Left colon (tissue), 2 donors: ENCODE measurements at places on chromosomes 1 and 21. TPM values are rescaled to one million over a fixed set of nuclear protein-coding genes. Genes with fewer than 3 reads are reported as not detected.

Gene NPHP4
- 8.5 TPM for total RNA-seq

Gene TMPRSS15
- total RNA-seq: not detected

Gene RGS4
- total RNA-seq: 0.12 TPM

Gene KRTAP10-12
- not detected for total RNA-seq

Gene TMEM269
- total RNA-seq: 1.6 TPM

Gene TFF1
- total RNA-seq: 208 TPM
